ENCODE measurements at places on chromosomes 7 and 10.

DNA sequence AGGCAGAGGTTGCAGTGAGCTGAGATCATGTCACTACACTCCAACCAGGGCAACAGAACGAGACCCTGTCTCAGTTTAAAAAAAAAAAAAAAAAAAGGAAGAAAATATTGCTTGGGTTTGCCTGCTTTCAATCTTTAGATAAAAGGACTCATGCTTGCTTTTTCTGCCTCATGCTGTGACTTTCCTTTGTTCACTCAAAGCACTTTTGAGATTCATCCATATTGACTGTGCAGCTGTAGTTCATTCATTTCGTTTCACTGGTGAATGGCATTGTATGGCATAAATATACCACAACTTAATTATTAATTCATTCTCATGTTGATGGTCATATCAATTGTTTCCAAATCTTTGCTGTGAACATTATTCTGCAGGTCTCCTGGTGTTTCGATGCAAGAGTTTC is 97.6 kb upstream of the NFE2L3 start:
- no peak for DNase-seq

DNA sequence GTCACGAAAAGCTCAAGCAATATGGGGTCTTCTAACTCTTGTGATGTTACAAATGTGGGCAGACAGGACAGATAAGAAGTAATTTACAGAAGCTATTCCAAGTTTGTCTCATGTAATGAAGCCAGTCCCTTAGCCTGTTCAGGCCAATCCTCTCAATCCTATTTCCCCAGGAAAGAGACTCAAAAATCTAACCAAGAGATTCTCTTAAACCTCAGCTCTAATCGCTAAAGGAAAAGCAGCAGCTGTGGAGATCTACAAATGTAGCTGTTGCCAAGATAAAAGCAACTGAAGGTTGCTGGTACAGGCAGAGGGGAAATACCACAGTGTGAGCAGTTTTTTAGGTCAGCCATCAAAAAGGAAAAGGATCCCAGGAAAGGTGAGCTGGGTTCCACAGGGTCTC is 39.3 kb downstream of the ANK3 start:
- DNase-seq = no peak

DNA sequence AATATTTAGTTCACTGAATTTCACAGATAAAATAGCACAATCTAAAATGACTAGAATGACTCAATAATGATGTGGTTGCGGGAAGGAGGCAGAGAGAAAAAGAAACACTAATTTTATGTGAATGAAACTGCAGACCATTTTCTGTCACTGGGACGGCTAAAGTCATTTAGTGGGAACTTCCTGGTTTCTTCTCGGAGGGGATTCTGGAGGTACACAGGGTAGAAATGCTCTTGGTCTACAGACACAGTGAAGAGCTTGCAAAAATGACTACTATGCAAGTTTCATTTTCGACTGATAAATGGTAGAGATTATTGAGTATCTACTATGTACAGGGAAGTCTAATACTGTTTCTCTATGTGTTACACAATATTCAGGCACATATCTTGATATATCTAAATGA is 63.5 kb upstream of the LRRN3 start:
- DNase-seq = no peak

DNA sequence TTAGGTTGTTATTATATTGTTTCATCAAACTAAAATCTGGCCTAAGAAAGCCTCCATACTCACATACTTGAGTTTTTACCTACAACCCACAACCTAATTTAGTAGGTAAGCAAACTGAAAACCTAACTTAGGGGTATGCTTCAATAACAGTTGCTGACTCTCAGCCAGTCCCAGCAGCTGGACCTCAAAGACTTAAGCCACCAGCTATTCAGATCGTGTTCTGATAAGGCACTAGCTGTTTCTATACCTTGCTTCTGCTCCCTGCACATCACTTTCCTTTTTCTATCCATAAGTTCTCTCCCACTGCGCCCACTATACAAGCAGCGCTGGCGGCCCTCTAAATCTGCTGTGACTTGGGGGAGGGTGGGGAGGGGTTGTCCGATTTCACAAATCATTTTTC is 42.3 kb downstream of the SUGCT start:
- no peak for DNase-seq

DNA sequence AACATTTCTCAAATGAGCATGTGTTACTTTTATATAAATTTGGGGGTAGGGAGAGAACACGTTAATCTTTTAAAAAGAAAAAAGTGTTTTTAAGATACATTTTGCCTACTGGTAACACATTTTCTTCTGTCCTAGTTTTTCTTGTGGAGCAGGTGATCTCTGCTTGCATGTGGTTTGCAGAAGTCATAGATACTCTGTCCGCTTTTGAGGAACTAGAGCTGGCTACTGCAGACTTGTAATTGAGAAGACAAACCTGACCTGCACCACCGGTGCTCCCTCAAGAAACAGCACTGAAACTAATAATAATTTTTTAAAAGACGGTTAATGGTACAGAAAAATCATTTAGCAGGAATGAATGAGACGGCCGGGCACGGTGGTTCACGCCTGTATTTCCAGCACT is 243.1 kb downstream of the KIAA1217 start:
- no peak for DNase-seq

- DNase-seq = no peak
These were observed 26.9 kb upstream of the DNAAF5 start for GRCh38 chr7:699476-700170.
